ENCODE measurements at places on chromosomes 6 and 20.

DNA sequence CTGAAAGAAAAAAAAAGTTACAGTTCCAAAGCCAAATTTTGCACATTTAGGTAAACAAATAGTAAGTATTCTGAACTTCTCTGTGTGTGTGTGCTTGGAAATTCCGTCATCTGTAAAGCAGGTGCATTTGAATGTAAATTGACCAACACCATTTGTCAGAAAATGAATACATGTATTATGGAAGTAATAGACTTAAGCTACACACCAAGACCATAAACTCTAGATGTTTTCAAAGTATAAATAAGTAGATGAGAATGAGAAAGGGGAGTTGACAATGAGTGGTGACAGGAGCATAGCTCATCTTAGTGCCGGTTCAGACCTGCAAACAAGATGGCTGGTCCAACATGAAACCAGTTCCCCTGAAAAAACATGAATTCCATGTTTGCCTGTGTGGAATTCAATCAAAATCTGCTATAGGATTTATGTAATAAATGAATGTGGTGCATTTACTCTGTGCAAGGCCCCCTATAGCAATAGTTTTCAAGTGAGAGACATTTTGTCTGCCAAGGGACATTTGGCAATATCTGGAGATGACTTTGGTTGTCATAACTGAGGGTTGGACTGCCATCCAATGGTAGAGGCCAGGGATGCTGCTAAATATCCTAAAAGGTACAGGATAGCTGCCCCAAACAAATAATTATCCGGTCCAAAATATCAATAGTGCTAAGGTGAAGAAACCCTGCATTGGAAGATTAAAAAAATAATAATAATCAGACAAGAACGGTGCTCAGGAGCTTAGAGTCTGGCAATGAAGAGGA lies 11.0 kb upstream of the FILIP1 start:
- DNase-seq, result no peak

GRCh38 chr6:36302227-36302976 lies 32.5 kb downstream of the PNPLA1 start:
- peak; percentile 74 for DNase-seq

DNA sequence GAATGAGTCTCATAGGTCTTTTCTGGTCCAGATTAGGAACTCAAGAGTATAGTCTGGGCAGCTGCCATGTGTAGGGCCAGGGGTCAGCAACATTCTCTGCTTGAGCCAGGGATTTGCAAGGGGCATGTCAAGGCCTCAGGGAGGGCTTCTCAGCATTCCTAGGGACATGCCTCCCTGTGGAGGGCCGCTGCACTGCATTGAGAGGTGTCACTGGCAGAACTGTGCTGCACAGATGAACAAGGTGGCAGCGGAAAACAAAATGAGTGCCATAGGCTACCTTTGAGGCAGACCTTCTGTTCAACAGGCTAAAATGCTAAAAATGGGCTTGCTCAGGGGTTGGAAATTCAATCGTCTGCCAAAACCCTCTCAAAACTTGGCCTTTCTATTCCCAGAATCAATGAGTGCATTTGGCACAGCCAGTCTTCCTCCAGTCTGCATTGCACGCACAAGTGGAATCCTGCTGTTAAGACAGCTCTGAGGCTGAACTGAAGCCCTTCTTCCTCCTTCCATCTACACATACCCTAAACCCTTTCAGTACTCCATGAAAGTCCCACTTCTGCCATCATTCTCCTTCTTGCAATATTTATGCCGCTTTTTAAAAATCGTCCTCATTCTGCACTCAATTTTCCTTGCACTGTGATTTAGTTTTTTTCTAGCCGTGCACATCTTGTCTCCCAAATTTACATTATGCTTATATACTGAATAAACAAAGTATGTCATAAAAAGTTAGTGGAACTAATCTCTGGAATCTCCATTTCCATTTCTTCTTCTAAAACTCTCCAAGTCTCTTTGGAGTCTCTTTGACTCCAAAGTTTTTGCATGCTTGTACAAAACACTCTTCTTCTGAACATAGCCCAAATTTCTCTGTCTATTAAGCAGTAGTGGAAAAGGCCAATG lies 51.7 kb downstream of the SLC26A8 start:
- no peak for DNase-seq

- DNase-seq, result no peak
These were observed 75.1 kb downstream of the CARMIL1 start for GRCh38 chr6:25354078-25354932.

Data from AG08396 (cell line).